Activated T-cell treated with anti-CD3 and anti-CD28 coated beads for 24 hours (primary cell): ENCODE measurements at places on chromosomes 2 and 18.

- DNase-seq = no peak
Measured at GRCh38 chr2:162840598-162841246, 2.2 kb upstream of the KCNH7 start.

DNA sequence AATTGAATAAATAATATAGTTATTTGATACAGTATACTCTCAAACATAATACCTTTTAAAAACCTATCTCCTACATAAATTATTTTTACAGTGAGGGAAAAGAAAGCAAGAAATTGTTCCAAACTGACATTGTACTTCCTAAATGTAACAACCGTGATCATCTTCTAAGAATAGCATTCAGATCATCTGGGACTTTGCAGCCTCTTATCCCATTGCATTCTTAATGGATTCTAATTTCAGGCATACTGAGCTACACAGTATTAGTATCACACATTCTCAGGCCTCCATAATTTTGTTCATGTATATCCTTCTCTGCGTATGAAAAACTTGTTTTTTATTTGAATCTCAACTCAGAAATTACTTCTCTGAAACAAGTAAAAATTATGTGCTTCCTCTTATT is 1134.7 kb upstream of the CDH2 start:
- no peak for DNase-seq

- no peak for DNase-seq
Measured at GRCh38 chr2:20208476-20208859, 16.5 kb downstream of the SDC1 start.

DNA sequence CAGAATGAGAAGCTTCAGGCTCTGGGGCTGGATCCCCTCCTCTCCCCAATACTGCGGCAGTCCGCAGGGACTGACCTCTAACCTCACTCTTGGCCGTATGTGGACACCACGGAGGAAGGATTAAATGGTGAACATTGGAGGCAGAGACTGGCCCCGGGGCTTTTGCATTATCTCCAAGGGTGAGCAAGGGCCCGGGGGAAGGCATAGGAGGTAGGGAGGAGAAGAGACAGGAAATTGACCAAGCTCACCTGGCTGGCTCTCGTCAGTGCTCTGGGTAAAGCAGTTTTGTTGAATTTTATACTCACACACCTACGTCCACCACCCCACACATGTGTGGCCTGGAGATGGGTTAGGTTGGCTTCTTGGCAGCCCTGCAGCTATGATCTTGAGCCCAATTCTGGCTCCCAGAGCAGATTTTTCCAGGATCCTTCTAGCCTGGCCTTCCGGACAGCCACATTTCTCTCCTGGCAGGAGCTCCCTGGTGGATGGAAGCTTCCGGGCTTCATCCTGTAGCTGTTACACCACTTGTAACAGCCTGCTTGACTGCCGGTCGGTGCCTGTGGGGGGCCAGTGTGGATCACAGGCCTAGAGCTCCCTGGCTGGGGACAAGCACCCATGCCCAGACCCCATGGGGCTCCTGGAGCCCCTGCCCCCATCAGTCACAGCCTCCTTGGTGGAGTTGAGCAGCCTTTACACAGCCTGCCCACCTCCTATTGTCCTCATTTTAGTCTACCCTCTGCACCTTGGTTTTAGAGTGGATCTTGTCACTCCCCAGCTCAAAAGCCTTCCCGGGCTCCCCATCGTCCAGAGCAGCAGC is 7.6 kb downstream of the ITM2C start:
- DNase-seq = no peak

GRCh38 chr2:190693533-190694232 is 44.8 kb downstream of the NAB1 start:
- DNase-seq = no peak
